ENCODE measurements at places on chromosomes 3 and 15.
A peak's percentile ranks its signal among the peaks of the same experiment; 100 is the strongest.

GRCh38 chr15:25181293-25182097, 226.7 kb downstream of the SNRPN start:
- DNase-seq: no peak

DNA sequence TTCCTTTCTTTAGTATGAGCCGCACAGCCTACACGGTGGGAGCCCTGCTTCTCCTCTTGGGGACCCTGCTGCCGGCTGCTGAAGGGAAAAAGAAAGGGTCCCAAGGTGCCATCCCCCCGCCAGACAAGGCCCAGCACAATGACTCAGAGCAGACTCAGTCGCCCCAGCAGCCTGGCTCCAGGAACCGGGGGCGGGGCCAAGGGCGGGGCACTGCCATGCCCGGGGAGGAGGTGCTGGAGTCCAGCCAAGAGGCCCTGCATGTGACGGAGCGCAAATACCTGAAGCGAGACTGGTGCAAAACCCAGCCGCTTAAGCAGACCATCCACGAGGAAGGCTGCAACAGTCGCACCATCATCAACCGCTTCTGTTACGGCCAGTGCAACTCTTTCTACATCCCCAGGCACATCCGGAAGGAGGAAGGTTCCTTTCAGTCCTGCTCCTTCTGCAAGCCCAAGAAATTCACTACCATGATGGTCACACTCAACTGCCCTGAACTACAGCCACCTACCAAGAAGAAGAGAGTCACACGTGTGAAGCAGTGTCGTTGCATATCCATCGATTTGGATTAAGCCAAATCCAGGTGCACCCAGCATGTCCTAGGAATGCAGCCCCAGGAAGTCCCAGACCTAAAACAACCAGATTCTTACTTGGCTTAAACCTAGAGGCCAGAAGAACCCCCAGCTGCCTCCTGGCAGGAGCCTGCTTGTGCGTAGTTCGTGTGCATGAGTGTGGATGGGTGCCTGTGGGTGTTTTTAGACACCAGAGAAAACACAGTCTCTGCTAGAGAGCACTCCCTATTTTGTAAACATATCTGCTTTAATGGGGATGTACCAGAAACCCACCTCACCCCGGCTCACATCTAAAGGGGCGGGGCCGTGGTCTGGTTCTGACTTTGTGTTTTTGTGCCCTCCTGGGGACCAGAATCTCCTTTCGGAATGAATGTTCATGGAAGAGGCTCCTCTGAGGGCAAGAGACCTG, 13.2 kb downstream of the GREM1 start:
- DNase-seq: peak; percentile 60

- DNase-seq: no peak
Observed at GRCh38 chr3:143535994-143536784, 312.1 kb downstream of the SLC9A9 start.

- DNase-seq: peak; percentile 53
Observed at GRCh38 chr3:186902154-186902553, 28.2 kb upstream of the ST6GAL1 start.

DNA sequence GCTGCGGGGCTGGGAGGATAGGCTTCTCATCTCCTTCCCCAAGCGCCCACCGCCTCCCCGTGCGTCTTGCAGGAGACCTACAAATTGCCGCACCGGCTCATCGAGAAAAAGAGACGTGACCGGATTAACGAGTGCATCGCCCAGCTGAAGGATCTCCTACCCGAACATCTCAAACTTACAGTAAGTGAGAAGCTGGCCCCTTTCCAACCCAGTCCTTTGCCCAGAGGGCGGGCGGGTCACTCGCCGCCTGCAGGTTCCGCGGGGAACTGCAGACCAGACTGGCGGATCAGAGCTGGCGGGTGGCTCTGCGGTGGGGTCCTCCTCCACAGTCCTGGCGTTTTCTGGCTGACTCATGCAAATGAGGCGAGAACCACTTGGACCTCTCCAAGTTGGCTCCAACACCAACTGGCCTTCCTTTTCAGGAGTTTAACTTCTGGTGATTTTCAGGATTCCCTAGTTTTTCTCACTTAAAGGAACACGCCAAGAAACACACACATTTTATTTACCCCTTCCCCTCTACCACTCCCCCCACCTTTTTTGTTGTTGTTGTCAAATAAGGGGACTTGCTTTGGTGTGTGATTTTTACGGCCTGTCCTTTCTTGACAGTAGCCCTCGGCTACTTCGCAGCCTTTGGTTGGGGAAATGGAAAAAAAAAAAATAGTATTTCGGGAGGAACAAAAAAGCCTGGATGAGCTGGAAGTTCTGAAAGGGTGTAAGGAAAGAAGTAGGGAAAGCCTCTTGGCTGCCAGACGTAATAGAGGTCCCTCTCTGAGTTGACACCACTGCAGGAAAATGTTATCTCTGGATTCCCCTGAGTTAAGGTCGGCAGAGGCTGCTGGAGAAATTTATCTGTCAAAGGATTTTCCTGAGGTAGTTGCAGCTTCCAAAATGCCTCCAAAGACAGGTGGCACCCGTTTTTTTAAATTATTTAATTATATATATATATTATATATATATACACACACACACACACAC, 1.3 kb downstream of the BHLHE40 start:
- peak; percentile 94 for DNase-seq

DNA sequence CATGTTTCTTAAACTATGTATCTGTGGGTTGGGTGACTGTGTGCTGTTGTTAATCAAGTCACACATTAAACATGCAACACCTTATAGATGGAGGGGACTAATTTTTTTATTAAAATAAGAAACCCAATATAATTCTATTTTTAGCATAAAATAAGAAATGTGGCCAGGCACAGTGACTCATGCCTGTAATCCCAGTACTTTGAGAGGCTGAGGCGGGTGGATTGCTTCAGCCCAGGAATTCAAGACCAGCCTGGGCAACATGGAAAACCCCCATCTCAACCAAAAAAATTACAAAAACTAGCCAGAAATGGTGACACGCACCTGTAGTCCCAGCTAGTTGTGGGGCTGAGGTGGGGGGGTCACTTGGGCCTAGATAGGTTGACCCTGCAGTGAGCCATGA, 1021.0 kb downstream of the EPHA3 start:
- DNase-seq: peak; percentile 0

GRCh38 chr3:77652624-77653023, 612.7 kb downstream of the ROBO2 start:
- no peak for DNase-seq

- peak; percentile 39 for DNase-seq
Observed at GRCh38 chr3:88985491-88985890, 121.9 kb upstream of the EPHA3 start.

DNA sequence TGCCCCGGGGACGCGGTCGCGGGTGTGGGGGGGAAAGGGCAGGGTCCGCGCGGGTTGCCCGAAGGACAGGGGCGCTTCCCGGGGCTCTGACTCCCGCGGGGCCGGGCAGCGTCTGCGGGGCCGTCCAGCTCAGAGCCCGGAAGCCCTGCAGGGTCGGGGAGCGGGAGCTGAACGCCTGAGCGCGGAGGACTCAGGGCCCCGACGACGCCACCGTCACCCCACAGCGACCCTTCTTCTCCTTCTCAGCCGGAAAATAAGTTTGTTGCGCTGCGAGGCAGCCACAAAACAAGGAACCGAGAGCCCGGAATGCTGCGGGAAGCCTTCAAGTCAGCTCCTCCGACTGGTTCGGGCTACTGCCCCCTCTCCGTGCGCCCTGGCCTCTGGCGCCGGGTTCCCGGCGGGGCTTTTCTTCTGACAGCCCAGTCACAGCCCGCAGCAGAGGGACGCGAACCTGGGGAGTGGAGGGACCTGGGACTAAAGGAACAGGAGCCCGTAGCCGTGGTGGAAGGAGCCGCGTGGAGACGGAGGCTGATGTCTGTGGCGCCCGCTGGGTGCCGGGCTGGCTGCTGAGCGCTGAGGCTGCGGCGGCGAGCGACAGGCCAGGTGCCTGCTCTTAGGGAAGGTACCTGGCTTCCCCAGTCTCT, 484 bp downstream of the CNTN4 start:
- no peak for DNase-seq

DNA sequence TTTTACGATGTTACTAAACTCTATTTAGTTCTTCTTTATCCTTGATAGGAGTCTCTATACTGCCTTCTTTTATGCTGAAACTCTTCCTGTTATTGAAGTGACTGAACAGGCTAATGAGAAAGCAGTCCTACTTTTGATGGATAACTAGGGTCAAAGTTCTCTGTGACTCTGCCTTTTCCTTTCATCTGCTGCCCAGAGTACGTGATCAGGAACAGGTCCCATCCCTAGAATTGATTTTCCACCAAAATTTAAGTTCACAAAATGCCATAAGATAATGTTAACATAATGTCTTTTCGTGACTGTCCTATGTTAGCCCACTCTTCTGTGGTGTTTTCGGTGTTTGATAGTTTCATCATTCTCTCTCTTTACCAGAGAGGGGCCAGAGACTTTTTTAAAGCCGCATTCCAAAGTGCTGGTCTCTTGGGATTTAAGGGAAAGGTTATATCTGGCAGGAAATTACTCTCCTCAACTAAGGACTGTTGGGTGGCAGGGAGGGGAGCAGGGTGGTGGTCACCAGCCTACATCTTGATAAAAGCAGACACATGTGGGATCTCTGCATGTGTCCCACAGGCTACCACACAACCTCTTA, 50.3 kb upstream of the PLXND1 start:
- DNase-seq: peak; percentile 32

DNA sequence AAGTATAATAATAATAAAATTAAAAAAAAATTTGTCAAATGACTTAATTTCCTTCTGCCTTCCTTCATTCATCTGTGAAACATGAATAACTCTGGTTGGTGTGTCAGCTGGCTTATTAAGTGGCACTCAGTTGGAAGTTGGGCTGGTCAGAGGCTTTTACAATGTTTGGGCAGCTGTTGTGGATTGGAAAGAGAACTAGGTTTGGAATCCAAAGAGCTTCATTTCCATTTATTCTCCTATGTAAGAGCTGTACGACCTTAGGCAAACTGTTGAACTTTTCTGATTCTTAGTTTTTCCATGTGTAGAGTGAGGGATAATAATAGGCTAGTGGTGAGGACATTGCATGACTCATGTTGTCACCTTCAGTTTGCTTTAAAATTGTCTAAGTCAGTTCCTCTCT, 606.7 kb downstream of the PDCD6IP start:
- no peak for DNase-seq

- no peak for DNase-seq
Observed at GRCh38 chr3:10284496-10284895, 8.3 kb downstream of the GHRL start.

GRCh38 chr15:83123529-83123928, 16.1 kb downstream of the TM6SF1 start:
- no peak for DNase-seq

DNA sequence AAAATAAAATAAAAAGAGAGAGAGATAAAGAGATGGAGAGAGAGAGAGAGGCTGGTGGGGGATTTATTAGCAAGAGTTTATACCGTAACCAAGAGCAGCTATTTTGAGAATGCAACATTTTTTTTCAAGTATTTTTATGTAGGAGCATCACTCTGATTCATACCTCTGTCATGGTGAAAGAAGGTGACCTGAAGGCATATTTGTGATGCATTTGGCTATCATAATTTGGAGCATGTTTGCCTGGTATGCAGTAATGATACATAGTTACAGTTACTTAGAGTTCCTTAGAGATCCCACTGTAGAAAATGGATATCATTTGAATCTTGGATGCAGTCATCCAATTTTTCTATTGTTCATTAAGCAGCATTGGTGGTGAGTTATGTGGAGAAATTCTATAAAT, 1472.4 kb downstream of the SI start:
- DNase-seq: no peak

- DNase-seq: peak; percentile 64
Observed at GRCh38 chr15:64010719-64011118, 35.6 kb downstream of the DAPK2 start.

DNA sequence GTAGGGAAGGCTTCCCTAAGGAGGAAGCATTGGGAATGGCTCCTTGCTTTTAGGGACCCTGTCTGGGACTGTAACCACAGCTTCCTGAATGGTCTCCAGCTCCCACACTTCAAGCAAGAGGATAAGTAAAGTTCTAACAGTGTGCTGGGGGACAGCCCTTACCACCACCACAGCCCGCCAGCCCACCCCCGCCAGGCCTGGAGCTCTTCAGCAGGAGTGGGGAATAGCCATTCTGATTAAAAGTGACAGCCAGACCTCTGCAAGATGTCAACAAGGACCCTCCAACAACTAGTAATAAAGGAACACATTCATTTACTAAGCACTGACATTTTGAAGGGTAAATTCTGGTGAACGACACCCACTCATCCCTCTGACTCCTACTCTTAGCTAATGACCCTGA, 49.4 kb downstream of the CPN2 start:
- no peak for DNase-seq

DNA sequence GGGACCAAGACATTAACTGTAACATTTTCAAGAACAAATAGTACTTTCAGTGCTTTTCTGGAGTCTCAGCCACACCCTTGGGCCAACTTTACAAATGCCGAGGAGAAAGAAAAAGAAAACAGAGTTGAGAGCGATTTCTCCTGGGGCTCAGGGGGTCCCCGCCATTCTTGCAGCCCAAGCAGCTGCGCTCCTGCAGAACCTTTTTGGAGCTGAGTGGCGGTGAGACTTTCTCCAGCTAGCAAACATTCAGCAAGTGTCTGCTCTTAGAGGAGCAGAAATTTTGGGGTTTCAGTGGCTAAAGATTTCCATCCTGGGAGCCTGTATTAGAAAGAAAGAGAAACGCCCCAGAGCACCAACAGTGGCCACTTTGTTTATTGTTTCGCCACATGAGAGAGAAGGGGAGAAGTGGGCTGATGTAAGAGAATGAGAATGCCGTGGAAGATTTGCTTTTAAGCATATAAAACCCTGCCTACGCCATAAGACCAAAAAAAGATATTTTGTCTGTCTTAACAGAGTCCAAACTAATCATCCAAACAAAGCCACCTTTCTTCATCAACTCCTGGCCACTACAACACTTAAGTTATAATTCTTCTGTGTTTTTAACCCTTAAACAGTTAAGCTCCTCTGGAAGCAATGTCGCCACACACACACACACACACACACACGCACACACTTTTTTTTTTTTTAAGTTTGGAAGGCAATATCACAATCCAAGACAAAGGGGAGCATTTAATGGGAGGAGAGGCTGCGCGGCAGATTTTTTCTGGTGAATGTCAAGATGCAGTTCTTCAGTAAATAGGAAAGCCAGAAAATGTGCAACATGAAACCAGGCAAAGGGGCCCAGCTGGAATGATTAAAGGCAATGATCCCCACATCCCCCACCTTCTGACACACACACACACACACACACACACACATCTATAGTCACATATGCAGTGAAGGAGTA, 19.2 kb downstream of the EID1 start:
- peak; percentile 78 for DNase-seq

DNA sequence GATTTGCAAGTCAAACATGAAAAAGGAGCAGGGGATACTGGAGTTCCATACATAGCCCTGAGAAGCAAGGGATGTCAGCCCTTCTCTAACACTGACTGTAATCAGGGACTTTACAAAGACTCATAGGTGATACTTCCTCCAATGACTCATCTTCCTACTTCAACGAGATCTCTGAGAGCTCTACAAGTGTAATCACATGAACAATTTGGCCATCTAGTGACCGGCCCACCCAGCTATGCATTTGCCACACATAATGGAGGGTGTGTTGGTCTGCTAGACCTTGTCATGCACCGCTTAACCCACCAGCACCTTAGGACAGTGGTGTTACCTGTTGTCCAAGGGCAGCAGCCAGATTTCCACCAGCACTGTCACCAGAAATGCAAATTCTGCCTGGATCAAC, 75.3 kb downstream of the NCEH1 start:
- DNase-seq: no peak
